ENCODE measurements at places on chromosomes 12 and 14.
A peak's percentile ranks its signal among the peaks of the same experiment; 100 is the strongest.

- no peak for DNase-seq
Measured at GRCh38 chr12:53703756-53704155, 23.5 kb downstream of the CALCOCO1 start.

DNA sequence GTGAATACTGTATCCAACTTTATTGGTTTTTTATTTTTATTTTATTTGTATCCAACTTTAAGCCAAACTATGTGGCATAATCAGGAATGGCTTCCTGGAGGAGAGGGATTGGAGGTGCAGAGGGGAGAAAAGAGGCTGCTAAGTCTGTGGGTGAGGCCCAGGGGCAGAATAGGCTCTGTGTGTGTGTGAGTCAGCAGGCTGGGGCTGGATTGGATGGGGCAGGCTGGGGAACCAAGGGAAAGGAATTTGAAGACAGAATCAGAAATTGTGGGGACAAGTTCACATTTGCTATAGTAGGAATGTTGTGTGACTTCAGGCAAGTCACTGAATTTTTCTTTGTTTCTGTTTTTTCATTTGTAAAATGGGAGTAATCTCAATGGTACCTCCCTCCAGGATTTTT, 12.8 kb upstream of the RILPL1 start:
- DNase-seq: no peak

GRCh38 chr12:1814266-1814665, 6.1 kb upstream of the LRTM2 start:
- no peak for DNase-seq

DNA sequence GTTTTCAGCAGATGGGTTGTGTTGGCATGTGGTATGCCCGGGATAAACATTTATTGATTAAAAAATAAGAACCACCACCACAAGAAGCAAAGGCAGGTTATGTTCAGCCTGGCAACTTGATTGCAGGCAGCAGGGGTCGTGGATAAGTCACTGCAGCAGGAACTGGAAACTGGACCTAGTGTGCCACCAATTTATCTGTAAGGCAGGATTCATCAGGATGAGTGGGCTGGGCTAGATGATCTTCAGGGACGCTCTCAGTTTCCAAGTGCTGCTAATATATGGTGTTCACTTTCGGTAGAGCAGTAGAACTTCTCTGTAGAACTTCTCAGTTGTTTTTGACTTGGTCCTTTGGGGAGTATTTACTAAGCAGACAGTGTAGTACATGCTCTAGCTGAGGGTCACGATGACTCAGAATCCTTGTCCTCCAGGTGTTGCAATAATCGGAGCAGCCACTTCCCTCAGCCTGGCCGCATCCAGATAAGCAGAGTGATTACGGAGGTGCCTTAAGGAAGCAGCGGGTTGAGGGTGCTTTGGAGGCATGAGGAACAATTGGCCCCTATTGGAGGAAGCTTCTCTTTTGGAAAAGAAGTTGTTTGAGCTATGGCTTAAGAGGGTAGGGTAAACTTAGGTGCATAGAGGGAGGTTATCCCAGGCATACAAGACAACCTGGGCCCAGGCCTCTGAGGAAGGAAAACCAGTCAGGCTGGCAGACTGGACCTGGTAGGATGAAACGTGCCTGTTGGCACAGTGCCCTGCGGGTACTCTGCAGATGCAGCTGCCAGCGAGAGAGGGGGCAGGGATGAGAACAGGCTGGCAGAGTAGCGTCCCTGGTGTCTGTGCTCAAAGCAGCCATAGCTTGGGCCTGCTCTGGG, 104.0 kb downstream of the GPR135 start:
- DNase-seq: peak; percentile 63

DNA sequence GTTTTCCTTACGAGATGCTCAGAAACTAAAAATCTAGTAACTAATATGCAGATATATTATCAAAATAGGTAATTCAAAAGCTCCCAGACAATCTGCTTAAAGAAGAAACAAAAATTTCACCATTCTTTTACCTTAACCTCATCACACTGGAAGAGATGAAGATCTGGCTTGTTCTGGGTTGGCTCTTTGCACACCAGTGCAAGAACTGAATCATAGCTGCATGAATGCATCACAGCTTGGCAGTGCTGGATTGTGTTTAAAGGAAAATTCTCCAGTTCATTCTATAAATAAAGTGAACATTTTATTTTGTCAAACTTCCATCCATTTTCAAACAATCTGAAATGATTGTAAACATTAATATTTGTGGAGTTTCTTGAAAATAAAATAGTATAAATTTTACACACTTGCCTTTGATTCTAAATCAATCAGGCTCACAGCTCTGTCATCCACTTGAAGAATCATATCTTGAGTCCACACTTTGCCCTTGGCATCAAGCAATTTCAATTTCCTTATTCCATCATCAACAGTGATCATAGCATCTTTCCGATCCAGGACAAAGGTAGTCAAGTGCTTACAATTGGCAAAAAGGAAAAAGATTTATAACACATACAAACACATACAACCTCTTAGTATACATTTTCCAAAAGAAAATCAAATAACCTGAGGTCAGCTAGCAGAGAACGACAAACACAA, 119.8 kb downstream of the EPS8 start:
- no peak for DNase-seq

GRCh38 chr14:50798048-50798421, 32.9 kb downstream of the NIN start:
- DNase-seq: no peak

GRCh38 chr14:20498622-20499021, 6.7 kb upstream of the RNASE10 start:
- no peak for DNase-seq

DNA sequence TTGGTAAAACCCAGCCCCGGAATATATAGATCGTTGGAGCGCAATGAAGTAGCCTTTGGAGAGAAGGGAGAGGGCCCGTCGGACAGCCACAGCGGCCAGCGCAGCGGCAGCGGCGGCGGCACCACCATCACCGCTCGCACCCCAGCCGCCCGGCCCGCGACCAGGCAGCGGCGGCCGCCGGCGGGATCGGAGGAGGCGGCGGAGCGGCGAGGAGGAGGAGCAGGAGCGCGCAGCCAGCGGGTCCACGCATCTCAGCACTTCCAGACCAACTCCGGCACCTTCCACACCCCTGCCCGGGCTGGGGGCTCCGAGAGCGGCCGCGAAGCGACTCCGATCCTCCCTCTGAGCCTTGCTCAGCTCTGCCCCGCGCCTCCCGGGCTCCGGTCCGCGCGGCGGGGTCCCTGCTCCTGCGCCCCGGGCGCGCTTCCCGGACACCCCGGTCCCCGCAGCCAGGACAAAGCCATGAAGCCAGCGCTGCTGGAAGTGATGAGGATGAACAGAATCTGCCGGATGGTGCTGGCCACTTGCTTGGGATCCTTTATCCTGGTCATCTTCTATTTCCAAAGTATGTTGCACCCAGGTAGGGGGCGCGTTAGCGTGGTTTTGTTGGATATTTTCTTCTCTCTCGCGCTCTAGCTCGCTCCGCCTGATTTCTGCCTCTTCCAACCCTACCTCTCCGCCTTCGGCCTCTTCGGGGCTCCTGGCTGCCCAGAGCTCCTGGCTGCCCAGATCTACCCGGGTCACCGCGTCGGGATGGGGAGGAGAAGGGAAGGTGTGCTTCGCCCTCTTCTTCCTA, 400 bp downstream of the CHST11 start:
- DNase-seq: peak; percentile 69

- peak; percentile 69 for DNase-seq
Measured at GRCh38 chr12:54421175-54421878, 2.3 kb upstream of the ITGA5 start.

GRCh38 chr14:77260631-77261030, 10.4 kb downstream of the NGB start:
- DNase-seq: no peak

DNA sequence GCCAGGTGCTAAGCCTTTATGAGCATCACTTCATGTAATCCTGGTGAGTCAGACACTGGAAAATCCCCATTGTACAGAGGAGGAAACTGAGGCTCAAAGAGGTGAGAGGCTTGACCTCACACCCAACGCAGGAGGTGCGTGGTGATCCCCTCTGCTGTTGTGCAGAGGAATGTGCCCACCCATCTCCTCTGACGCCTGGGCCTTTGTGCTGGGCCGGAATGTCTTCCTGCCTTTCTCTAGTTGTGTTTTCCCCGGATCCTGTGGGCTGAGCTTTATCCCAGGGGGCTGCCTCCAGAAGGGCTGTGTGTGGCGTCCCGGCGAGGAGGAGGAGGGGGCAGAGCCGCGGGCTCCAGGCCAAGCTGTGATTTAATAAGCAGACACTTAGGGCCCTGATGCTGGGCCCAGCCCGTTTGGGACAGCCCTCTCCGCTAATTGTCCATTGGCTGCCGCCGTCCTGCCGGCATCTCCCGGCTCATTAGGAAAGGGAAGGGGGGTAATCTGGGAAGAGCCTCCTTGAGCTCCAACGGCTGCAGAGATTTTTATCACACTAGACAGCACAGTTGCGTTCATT, 653.6 kb downstream of the MED13L start:
- DNase-seq: no peak

GRCh38 chr12:124143726-124144125, 151.2 kb upstream of the RFLNA start:
- DNase-seq: no peak

DNA sequence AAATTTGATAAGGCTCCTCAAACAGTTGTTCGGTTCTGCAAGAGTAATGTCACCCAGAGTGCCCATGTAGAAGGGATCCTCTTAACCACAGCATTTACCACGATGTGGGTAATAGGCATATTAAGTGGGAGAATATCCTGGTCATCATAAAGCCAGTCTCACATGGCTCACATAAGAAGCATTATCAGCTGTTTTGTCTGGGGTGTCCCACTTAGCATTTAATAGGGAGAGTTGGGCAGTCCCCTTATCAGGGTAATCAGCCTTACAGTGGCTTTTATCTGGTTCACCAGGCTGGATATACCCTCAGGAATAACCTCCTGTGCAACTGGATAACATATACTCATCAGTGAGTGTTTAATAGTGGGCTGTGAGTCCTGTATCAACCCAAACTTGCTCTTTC, 12.9 kb upstream of the TMEM263 start:
- DNase-seq: no peak

GRCh38 chr14:53881161-53881871, 75.3 kb downstream of the BMP4 start:
- no peak for DNase-seq

GRCh38 chr12:37666069-37666781, 650.3 kb upstream of the ALG10B start:
- no peak for DNase-seq

- no peak for DNase-seq
Measured at GRCh38 chr12:124583854-124584253, 16.4 kb upstream of the NCOR2 start.

DNA sequence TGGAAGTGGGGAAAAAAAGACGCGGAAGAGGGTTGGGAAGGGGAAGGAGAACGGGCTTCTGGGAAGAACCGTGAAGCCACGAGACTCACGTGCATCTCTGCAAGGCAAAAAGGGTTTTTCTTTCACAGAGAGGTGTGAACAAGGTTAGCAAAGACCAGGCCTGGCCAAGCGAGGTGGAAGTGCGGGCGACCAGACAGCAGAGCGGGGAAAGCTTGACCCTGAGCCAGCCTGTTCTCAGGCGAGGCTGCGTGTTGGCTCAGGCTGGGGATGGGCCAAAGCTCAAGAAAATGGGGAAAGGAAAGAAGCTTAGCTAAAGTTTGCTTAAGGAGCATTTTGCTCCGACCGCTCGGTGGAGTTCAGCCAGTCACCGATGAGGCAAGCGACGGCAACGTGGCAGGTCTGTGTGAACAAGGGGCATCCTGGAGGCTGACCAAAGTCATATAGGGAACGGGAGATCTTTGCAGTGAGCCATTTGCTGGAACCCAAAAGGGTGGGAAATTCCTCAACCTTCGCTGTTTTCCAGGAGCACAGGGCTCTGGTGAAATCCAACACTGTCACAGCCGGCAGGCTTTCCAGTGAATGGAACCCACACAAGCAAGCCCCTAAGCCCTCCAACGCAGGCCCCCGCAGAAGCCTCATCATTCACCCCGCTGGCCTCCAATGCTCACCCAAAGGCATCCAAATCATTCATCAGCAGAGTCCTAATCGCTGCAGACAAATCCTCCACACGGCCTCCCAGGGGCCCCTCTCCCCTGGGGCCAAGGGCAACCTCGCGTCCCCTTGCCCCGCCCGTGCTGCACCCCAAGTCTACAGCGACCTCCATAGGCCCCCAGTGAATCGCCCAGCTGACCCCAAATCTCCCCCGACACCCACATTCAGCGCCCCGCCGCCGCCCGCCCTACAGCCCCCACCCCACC, 754 bp downstream of the ZNF605 start:
- peak; percentile 12 for DNase-seq

GRCh38 chr12:55789171-55789570, 28.4 kb downstream of the SARNP start:
- DNase-seq: no peak

DNA sequence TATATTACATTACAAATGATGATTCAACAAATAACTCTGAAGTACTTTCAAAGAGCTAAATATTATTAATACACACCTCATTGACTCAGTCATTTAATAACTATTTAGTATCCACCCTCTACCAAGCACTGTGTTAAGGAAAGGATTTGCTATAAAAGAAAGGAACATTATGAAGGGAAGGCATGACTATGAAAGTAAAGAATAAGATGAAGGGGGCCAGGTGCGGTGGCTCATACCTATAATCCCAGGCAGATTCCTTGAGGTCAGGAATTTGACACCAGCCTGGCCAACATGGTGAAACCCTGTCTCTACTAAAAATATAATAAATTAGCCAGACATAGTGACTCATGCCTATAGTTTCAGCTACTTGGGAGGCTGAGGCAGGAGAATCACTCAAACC, 107.9 kb downstream of the PLCZ1 start:
- DNase-seq: no peak

DNA sequence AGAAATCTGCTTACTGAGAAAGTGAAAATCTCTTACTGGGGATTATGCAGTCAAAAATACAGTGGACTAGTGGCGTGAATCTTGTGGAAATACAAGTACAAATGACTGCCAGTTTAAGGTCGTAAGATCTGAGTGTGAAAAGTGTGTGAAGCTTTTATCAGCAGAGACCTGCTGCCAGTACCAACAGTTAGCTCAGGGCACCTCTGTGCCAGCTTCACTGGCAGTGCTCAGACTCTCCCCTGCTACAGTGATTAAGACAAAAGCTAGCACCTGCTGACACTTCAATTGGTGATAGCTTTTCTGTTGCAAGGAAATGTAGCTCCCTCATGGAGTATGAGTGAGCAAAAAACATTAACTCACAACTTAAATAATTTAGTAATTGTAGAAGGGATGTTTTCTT, 185.1 kb downstream of the ANO6 start:
- no peak for DNase-seq
